Muscle of leg (tissue), 16 donors: ENCODE measurements at places on chromosomes 7 and 10.

DNA sequence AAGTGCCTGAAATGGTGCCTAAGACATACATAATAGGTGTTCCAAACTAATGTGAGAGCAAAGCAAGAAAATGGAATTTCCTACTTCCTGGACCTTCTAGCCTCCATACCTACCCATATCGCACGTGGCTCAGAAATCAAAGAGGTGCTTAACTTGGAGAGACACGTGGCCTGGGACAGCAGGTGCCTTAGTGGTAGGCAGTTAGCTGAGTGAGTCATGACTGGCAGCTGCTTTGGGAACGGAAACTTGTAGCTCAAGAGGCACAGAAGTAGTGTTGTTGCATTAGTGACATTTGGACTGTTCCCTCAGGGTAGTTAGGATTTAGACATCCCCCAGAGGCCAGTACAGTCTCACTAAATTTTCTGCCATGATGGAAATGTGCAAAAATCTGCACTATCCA lies 12.0 kb upstream of the BMPER start:
- H3K27me3 ChIP-seq: no peaks in the 10 kb centered on the region
- no peaks in the 10 kb centered on the region for H3K4me1 ChIP-seq
- no peaks in the 10 kb centered on the region for H3K36me3 ChIP-seq
- H3K4me3 ChIP-seq: no peak overlapping the region
- DNase-seq: peak; percentile 16
- H3K27ac ChIP-seq: no peak overlapping the region

DNA sequence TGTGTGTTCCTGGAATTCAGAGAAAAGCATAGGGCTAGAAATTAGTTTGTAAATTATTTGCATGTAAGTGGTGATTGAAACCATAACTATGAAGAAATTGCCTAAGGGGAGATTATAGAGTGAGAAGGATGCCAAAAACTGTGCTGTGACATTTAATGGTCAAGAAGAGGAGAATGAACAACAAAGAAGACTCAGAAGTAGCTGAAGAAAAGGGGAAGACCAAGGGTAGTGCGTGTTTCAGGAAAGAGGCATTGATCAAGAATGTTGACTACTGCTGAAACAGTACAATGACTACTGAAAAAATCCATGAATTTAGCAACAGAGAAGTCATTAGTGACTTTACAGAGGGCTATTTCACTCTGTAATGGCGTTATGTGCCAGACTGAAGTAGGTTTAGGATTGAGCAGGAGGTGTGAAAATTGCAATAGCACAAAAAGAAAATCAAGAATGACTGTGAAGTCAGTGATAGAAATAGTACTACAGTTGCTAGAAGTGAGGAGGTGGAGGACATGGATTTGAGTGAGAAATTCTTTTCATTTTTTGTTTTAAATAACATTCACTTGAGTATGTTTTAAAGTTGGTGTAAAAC lies 28.9 kb upstream of the SAMD9L start:
- H3K27me3 ChIP-seq: no peaks in the 10 kb centered on the region
- no peak overlapping the region for H3K27ac ChIP-seq
- no peaks in the 10 kb centered on the region for H3K4me1 ChIP-seq
- no peaks in the 10 kb centered on the region for H3K36me3 ChIP-seq
- no peak for DNase-seq
- H3K4me3 ChIP-seq: no peak overlapping the region

GRCh38 chr7:4189131-4189570 lies 492.9 kb upstream of the FOXK1 start:
- H3K4me3 ChIP-seq: no peak overlapping the region
- H3K27ac ChIP-seq: peak overlapping the region; percentile 15
- no peaks in the 10 kb centered on the region for H3K36me3 ChIP-seq
- H3K4me1 ChIP-seq: peaks cover 22% of the 10 kb centered on the region
- no peaks in the 10 kb centered on the region for H3K27me3 ChIP-seq

DNA sequence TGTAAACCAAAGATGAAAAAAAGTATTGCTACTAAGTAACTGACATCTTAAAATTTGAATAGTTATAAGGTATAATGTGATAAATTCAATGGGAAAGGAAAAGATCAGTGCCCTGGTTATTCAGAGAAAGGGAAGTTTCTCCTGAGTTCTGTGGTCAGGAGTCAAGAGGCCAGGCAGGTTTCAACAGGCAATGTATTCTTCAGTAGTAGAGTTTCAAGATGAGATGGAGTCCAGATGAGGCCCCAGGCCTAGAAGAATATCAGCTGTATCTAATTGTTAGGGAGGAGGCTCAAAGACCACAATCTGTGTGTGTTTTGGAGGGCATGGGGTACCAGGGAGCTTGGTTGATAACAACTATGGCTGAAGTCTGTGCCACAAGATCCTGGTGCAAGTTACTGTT lies 101.4 kb upstream of the DLX6 start:
- no peaks in the 10 kb centered on the region for H3K36me3 ChIP-seq
- H3K4me1 ChIP-seq: no peaks in the 10 kb centered on the region
- H3K27me3 ChIP-seq: no peaks in the 10 kb centered on the region
- no peak overlapping the region for H3K4me3 ChIP-seq

DNA sequence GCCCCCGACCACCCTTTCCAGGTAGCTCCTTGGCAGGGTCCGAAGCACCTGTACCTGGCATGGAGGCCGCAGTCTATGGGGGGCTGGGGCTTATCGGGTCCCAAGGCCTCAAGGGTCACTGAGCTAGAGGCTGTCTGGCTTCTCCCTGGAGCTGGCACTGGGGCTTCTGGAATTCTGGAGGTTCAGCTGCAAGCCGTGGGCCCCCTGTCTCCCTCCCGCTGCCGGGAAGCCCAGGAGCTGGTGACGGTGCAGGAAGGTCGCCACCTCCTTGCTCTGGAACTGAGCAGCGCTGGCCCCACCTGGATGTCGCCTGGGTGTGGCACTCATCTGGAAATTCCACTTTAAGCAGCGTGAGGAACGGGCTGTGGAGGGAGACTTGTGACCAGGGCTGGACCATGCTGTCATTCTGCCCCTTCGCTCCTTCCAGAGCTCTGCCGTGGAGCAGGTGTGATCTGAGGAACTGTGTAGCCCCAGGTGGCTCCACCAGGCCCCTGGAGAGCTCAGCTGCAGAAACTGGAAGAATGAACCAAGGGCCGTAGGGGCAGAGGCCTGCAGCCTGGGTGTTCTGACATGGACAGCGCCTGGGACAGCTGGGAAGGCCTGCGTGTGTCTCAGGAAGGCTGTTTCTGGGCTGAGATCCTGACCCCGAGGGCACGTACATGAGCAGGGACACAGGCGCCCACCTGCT lies 129.7 kb upstream of the PPP2R2D start:
- peaks cover 12% of the 10 kb centered on the region for H3K27me3 ChIP-seq
- H3K4me3 ChIP-seq: no peak overlapping the region
- no peaks in the 10 kb centered on the region for H3K36me3 ChIP-seq
- no peak overlapping the region for H3K27ac ChIP-seq
- H3K4me1 ChIP-seq: peaks cover 17% of the 10 kb centered on the region
- DNase-seq: no peak

DNA sequence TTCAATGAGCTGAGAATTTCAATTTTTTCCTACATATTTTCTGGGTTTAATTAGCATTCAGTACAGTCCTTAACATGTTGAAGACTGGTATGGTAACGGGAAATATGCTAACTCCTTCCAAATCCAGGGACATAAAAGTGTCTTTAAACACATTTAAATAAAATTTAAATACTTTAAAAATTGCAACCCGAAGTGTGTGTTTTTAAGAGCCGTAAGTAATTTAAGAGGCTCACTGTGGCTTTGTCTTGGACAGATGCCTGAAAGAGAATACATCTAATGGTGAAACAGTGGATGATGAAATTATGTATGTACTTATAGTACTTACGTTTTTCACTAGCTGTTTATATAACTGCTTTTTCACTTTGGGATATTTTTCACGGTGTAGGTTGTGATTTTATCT lies 687.3 kb upstream of the CELF2 start:
- no peak overlapping the region for H3K27ac ChIP-seq
- no peaks in the 10 kb centered on the region for H3K36me3 ChIP-seq
- peak; percentile 44 for DNase-seq
- H3K4me1 ChIP-seq: no peaks in the 10 kb centered on the region
- no peak overlapping the region for H3K4me3 ChIP-seq
- no peaks in the 10 kb centered on the region for H3K27me3 ChIP-seq
